NK-92 treated with Interleukin-12 subunit alpha and Interleukin-12 subunit beta, amount 100 ng/mL, for 24 hours (cell line): ENCODE measurements at places on chromosomes 5 and 9.

GRCh38 chr9:137461663-137462395, 2.7 kb upstream of the NSMF start:
- no peak for DNase-seq

GRCh38 chr5:77850536-77851175, 74.5 kb upstream of the TBCA start:
- DNase-seq, result no peak

GRCh38 chr5:43357878-43358281, 44.7 kb upstream of the HMGCS1 start:
- DNase-seq, result no peak

GRCh38 chr5:162990856-162991497, 446.4 kb upstream of the CCNG1 start:
- no peak for DNase-seq

GRCh38 chr5:167764641-167765289, 526.7 kb upstream of the WWC1 start:
- DNase-seq, result no peak

- DNase-seq, result no peak
Measured at GRCh38 chr9:33852216-33852826, 35.4 kb downstream of the UBE2R2 start.
